ENCODE measurements at places on chromosomes 3 and 15.

- DNase-seq, result no peak
These were observed 114.3 kb downstream of the STAC start for GRCh38 chr3:36494461-36495109.

- DNase-seq, result no peak
These were observed 163.4 kb upstream of the ZNF385D start for GRCh38 chr3:21914451-21914850.

DNA sequence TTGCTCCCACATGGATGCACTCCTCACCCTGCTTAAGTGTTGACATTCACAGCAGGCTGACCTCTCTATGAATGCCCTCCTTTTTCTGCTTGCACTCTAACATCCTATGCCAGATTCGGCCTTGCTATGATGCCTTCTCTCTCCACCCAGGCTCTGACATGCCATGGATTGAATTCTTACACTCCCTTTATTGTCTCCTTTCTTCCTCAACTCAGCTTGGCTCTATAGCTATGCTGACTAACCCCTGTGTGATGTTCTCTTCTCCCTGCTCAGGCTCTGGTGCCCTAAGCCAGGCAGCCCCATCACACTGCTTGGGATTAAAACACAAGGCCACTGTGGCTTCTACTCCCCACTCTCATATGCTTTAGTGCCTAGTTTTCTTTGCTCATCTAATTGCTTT lies 563.7 kb downstream of the NSUN3 start:
- DNase-seq, result no peak

GRCh38 chr3:167861649-167862048 lies 126.1 kb downstream of the SERPINI1 start:
- DNase-seq, result no peak

GRCh38 chr3:24387493-24387892 lies 107.2 kb downstream of the THRB start:
- no peak for DNase-seq

GRCh38 chr3:12944413-12944812 lies 103.0 kb upstream of the RPL32 start:
- no peak for DNase-seq

DNA sequence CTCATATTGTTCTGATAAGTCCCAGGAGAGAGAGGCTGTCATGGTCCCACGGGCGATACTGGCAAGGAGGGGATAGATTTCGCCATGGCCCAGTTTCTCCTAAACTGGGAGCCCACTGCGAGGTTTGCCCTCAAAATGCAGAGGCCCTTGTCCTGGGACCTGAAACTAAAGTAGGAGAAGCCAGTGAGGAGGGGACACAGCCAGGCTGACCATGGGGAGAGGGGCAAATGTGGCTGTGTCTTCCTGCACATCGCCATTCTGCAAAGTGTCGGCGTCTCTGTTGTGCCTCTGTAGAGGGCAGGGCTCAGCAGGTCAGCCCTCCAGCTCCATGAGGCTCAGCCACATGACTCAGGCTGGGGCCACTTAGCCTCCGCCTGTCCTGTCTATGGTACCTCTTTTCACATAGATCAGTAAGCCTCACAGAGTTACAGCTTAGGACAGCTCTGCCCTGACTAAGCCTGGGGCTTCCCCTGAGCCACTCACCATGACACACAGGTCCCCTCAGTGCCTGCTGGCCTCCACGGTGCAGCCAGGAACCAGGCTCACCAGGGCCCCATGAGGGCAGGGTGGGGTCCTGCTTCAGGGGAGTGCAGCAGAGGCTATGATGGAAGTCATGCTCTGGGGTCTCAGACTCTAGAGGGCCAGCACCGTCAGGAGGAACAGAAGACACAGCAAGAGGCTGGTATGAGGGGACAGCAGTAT lies 28.6 kb upstream of the PLXNA1 start:
- DNase-seq, result no peak

- DNase-seq, result no peak
These were observed 20.8 kb downstream of the LZTFL1 start for GRCh38 chr3:45821127-45821526.

DNA sequence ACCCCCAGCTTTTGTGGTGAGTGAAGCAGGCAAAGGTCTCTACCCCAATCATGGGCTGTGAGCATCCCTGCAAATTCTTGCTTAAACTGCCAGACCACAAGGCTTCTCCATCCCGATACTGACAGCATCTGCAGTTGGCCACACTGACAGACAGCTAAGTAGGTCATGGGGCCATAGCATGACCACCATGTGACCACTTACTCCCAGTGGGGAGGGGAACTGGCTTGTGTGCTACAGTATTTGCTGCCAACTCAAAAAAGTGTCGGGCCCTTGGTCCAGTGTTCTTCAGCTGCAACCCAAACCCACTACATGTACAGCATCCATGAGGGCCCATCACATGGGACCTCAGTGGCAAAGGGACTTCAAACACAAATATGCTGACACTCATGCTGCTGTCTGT lies 103.4 kb downstream of the SEC22A start:
- no peak for DNase-seq

DNA sequence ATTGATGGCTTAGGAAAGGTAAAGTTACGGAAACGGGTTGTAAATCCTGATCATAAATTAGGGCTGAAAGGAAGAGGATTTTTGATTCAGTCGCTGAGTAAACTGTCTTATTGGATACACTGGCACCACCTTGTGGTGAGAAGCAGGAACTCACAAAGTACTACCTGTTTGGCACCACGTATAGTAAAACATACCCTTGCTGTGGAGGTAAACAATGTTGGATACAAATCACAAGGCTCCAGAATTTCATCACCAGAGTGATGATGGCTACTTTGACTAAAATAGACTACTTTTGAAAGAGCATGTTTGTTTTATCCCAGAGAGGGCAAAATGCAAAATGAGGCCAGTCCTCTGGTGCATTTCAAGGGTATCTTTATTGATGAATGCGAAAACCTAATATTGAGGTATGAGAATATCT lies 216.9 kb downstream of the IGSF11 start:
- DNase-seq, result peak; percentile 1

DNA sequence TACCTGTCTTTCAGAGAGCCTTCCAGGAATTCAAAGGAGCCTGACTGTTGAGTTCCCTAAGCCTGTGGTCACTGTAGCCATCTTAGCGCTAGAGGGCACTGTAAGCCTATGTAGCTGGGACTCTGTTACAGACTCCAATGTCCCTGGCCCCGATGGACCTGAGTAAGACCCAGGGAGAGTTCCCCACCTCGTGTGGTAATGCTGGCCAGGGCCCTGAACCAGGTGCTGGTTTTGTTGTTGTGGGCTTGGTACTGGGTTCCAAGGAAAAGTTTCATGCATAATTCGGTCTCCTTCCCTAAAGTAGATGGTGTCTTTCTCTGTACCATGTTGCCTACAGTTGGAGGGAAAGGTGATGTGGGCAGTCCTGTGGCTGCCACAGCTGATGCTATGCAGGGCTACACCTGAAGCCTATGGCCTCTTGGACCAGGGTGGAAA lies 32.4 kb downstream of the CDAN1 start:
- peak; percentile 18 for DNase-seq

- DNase-seq, result no peak
These were observed 77.3 kb downstream of the CNTN3 start for GRCh38 chr3:74537164-74537563.

GRCh38 chr3:116920826-116921610 lies 211.4 kb downstream of the TUSC7 start:
- no peak for DNase-seq

GRCh38 chr15:80780416-80781221 lies 1.4 kb downstream of the CEMIP start:
- DNase-seq, result no peak

DNA sequence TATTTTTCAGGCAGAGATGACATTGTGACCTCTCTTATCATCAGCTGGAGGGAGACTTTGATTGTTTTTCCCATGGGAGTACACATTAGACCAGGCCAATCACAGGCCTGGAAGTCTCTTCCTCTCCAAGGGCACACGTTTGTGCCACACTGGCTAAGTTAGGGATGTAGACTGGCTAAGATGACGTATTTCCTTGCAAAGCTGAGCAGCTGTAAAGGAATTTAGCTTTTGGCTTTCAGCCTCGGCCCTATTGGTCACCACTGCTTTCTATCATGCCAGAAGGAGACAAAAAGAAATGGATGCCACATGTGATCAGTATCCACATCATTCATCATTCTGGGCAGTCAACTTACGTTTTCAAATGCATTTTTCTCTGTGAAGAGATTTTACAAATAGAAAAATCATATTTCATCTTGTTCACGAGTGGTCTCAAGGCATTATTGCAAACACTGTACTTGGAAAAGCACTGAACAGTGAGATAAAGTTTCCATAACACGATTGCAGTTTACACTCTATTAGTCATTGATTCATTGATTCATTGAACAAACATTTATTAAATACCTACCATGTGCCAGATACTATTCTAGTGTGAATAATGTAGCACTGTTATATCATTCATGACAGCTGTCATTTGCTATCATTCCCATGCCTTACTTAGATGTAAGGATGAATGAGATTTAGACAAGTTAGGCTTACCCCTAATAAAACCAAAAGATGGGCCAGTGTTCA lies 27.0 kb upstream of the RNF7 start:
- no peak for DNase-seq

- no peak for DNase-seq
These were observed 643 bp downstream of the CDAN1 start for GRCh38 chr15:42736178-42736792.

- no peak for DNase-seq
These were observed 884.0 kb upstream of the CADM2 start for GRCh38 chr3:84074767-84075166.

GRCh38 chr3:49415931-49416601 lies 3.8 kb downstream of the TCTA start:
- DNase-seq, result peak; percentile 29

GRCh38 chr15:49270541-49271421 lies 100.7 kb downstream of the GALK2 start:
- no peak for DNase-seq

GRCh38 chr15:48038221-48038620 lies 82.6 kb upstream of the SLC24A5 start:
- no peak for DNase-seq

GRCh38 chr15:35007397-35007796 lies 19.3 kb upstream of the ZNF770 start:
- no peak for DNase-seq

DNA sequence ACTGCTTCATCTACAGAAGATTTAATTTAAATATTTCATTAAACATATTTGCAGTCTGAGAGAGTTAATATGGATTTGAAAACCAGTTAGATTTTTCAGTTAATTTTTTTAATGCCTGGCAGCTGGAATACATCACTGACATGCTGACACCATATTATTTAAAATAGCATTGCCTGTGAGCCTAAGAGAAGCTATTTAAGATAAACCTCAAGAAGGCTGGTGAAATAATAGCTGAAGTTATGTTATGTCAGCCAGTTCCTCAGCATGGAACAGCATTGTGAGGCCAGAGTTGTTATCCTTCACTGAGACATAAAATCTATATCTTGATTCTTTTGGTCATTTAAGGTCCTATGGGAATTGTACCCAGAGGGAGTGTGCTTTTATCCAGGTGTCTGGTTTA lies 705.2 kb downstream of the NAALADL2 start:
- no peak for DNase-seq

DNA sequence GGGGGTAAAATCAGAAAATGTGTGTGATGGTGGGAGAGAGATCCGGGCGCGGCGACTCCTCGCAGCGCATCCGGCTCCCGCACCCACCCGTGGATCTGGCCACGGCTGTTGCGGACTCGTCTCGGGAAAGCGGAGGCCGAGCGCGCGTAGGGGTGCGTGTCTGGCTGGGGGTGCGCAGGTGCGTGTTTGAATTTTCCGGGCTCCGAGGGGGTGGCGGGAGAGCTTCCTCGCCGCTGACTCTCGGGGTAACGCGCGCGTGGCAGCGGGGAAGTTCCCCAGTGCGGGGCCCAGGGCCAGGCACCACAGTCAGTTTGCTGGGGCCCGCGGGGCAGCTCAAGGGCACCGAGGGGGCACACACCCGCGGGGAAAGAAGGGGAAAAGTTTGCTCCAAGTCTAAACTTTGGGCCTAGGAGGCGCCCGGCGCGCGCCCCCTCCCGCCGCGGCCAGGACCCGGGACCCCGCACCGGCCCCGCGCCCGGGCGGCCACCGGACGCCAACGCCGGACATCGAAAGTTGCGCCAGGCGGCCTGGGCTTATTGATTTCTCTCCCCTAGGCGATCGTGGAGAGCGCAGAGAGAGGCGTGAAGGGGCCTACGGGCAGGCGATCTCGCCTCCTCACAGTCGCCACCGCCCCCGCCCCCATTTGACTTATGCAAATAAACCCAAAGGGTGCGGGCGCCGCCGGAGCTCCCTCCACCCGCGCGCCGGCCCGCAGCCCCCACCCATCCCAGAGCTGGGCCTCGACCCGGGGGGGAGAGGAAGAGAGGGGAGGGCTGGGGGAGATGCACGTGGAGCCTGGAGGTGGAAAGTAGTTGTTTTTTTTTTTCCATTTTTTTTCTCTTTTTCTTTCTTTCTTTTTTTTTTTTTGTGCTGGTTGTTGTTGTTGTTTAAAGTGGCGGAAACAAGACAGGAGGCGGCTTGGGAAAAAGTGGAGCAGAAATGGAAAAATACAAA lies 639 bp downstream of the FOXP1 start:
- peak; percentile 71 for DNase-seq

GRCh38 chr3:140177943-140178342 lies 243.0 kb downstream of the CLSTN2 start:
- no peak for DNase-seq

- DNase-seq, result no peak
These were observed 68.6 kb upstream of the CCDC39 start for GRCh38 chr3:180747805-180748361.

- peak; percentile 27 for DNase-seq
These were observed 12.4 kb downstream of the TNK2 start for GRCh38 chr3:195895861-195896360.

DNA sequence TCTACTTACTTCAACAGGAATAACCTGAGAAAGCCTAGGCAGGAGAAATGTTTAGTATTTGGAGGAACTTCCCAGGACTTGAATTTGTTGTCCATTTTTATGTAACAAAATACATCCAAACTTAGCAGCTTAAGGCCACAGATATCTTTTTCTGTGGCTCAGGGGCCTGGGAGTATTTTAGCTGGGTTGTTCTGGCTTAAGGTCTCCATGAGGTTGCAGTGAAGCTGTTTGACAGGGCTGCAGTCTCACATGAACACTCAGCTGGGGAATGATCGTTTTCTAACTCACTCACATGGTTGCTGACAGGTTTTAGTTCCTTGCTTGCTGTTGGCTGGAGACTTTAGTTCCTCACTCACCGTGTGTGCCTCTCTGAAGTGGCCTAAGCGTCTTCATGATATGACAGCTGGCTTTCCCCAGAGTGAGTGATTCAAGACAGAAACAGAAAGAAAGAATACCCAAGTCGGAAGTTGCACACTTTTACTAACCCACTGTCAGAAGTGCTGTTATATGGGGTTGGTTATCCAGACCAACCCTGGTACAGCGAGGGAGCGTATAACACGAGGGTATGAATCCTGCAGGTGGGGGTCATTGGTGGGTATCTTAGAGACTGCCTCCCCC lies 229.7 kb upstream of the TBL1XR1 start:
- peak; percentile 8 for DNase-seq

DNA sequence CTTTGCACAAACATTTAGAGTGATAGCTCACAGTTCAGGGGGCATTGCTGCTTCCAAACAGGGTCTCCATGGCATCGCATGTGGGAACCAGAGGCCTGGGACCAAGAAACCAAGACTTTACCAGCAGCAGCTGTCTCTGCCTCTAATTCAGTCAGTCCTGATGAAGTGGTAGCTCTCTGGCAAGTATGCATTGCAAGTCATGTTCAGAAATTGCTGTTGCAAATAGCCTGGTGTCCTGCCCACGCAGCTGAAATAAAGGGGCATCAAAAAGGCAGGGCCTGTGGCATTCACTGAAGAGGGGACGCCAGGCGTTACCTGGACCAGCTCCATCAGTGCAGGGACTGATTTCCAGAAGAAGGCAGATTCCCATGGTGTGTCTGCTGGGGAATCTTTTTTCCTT lies 121.3 kb downstream of the CD47 start:
- no peak for DNase-seq
